ENCODE measurements at places on chromosomes 4 and X.
A peak's percentile ranks its signal among the peaks of the same experiment; 100 is the strongest.

DNA sequence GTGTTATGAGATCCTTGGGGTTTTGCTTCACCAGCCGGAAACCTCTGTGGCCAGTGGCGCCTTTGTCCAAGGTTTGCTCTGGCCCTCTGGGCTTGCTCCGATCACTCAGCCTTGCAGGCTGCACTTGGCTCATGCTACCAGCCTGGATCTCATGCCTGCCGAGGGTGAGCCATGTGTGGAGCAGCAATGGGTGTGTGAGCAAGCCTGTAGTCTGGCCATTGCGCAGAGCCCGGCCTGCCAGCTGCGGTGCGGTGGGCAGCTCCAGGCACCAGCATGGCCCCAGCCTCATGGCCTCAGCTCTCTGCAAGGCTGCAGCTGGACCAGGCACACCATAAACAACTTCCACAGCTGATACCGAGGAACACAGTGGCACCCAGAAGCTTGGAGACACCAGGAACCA is 17.8 kb downstream of the SULT1B1 start:
- DNase-seq, result no peak

DNA sequence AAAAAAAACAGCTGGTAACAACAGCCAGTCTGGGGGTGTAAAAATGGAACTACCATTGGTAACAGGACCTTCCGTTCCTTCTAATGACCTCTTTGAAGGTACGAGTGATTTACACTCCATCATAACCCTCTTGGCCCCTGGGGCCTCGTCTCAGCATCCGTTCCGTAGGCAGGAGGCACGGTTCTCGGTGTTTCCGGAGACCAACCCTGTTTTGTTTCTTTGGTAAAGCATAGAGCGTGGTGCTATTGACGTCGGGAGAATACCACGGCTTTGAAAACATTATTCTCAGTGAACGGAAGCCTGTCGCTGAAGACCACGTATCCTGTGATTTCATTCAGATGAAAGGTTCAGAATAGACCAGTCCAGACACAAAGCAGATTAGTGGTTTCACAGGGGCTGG is 198.9 kb downstream of the ASMT start:
- no peak for DNase-seq

DNA sequence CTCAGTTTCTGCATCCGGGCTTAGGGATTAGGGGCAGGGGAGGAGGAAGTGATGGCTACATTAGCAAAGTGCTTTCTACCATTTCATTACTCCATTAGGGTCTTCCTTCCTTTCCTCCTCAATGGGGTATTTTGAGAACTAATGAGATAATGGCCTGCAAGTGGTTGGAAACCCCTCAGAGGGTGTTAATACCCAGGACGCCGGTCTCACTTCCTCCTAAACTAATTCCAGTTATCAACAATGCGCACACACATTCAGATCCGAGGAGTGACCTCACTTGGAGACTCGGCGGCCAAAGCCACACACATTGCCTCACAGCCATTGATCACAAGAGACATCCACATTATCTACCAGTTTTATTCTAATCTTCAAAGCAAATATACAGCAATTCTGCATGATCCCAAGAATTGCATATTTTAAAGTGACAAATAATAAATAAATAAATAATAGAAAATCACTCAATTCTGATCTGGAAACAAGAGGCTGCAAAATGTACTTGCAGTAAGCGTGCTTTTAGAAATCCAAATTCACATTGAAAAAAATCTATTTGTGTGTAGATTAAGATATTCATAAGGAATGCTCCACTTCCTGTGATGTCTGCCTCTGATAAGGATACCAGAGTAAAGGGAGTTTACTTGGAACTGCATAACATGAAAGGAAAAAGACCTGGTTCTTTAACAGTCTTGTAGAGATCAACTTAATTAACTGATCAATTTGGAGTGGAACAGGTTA is 329.1 kb downstream of the FBXW7 start:
- no peak for DNase-seq

DNA sequence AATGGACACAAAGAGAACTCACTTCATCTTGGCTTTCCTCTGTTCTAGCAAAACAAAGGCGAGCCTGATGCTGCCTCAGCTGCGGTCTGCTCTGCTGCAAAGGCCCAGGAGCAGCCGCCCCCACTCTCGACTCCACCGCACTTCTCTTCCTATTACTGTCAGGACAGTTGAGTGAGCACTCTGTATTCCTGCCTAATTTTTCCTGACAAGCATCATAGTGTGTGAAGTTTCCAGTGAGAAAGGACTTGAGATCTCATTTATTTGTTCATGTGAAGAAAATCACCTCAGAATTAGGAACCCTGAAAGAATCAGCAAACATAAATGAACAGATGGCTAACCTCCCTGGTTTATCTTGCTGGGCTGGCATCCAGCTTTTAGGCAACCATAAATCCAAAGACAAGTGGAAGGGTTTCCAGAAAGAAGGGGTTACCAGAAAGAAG is 15.6 kb downstream of the SCARB2 start:
- DNase-seq, result peak; percentile 96

GRCh38 chrX:28205905-28206304 is 224.7 kb upstream of the DCAF8L1 start:
- no peak for DNase-seq

DNA sequence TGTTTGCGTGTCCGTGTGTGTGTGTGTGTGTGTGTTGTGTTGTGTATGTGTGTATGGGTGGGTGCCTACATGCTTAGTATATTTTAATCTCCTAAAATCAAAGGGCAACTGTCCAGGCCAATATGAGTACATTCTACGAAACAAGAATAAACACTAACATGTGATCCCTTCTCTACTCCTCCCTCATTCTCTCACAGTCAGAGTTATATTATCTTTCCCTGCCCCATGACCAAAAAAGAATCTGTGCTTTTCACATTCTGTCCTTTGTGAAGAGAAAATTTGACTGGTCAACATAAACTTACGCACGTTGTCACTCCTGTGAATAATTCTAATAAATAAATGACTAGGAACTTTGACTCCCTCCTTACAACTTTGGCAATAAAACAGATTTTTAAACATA is 532.9 kb downstream of the DMD start:
- no peak for DNase-seq

DNA sequence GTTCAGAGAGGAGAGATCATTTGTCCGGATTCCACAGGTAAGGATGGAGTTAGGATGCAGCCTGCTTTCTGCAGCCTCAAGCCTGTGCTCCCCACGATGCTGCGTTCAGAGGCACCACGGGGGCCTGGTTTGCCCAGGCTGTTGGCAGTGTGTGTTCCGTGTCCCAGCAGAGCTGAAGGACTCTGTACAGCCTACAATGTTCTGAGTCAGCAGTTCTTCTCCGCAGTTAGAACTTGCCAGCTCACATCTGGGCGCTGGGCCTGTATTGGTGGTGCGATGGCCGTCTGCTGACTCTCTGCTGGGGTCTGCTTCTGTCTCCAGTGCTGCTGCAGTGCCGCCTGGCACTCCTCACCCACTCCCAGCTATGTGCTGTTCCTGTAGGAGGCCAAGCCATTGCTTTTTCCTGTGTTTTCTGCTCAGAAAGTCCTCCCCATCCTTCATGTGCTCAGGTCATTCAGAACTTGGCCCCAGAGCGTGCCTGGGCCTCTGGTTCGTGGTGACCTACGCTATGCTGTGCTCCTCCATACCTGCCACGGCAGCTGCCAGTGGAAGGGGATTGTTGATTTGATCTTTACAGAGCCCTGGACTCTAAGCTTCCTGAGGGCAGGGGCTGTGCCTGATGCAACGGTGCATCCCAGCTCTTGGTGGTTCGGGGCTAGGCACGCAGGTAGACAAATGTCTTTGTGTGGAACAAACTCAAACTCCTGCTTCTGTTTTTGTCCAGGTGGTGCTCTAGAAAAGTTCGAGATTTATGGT is 42.6 kb upstream of the TADA2B start:
- no peak for DNase-seq

DNA sequence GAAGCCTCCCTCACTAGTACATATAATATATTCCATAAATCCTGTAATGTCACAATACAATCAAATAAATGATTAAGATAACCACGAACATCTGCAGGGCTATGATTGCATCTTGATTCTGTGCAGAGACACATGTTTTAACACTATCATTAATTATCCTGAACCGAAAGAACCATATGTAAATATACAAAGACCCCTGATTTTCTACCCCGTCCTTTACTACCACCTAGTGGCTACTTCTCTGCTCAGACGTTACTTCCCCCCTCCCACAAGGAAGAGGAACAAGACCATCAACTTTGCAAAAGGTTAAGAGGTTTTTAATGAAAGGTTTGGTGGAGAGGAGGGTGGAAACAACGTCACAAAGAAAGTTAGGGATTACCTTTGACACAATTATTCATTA is 134.0 kb downstream of the COL4A6 start:
- DNase-seq, result no peak

- DNase-seq, result no peak
Observed at GRCh38 chr4:143207555-143207954, 22.8 kb downstream of the USP38 start.

DNA sequence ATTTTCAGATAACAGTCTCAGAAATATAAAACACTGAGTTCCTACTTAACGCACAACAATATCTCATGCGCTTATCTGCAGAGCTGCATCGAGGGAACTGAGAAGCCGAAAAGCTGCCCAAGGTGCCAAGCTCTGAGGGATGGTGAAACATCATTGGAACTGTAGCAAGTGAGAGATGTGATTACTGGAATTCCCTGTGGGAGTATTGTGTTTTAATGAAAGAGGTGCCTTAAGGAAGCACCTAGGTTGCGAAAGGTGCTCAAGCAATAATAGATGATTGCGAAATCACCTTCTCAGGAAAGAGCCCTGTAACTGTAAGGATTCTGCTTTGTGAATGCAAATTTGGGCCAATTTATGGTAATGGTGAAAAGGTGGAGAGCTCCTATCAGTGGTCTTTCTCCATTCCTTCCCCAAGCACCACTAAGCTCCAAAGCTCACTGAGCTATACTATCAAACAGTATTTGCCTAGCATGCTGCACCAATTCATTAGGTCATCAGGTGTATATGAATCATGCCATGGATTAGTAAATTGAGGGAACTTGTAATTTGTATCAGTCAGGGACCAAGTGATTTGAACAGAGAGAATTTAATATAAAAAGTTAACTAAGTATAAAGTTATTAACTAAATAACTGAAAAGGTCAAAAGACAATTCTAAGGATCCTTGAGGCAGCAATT is 59.0 kb upstream of the ATP8A1 start:
- no peak for DNase-seq

- no peak for DNase-seq
Observed at GRCh38 chr4:7206385-7206784, 14.0 kb downstream of the SORCS2 start.

Data from COLO829 (cell line).